ENCODE measurements at places on chromosomes 6 and 20.

GRCh38 chr6:133312006-133312405 is 70.8 kb downstream of the EYA4 start:
- peak; percentile 30 for DNase-seq

DNA sequence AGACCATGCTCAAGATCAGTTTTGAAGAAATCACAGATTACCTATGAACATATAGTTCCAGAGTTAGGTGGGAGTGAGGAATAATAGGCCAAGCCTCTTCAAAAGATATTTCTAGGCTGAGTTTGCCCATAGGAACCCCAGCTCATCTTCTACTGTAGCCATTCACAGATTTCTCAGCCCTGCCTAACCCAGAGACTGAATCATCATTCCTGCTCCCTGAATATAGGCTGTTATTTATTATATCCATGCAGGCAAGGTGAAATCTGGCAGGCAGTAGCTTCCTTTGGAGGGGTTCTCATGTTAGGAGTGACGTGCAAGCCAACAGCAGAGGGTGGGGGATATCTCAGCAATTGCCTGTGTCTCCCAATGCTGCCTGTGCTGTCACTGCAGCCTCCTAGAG is 25.6 kb upstream of the ADGRF4 start:
- no peak for DNase-seq

- DNase-seq: no peak
Observed at GRCh38 chr6:82691997-82692396, 328.4 kb downstream of the TPBG start.

DNA sequence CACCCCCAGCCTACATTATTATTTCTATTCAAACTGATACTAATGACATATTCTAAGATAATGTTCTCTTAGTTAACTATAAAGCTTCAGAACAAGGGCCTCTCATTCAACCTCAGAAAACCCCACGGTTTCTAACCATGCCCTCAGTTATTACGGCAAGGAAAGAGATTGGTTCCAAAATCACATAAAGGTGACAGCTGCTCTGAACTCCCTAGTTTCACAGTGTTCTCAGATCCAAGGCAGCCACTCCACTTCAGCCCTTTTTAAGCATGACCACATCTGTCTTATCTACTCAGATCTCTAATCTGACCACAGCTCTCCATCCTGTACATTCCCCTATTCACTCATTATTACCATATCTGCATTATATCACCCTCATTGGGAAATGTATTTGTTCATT is 98.8 kb upstream of the CEP85L start:
- DNase-seq: no peak

GRCh38 chr20:64223526-64224067 is 32.0 kb upstream of the PCMTD2 start:
- DNase-seq: peak; percentile 92

DNA sequence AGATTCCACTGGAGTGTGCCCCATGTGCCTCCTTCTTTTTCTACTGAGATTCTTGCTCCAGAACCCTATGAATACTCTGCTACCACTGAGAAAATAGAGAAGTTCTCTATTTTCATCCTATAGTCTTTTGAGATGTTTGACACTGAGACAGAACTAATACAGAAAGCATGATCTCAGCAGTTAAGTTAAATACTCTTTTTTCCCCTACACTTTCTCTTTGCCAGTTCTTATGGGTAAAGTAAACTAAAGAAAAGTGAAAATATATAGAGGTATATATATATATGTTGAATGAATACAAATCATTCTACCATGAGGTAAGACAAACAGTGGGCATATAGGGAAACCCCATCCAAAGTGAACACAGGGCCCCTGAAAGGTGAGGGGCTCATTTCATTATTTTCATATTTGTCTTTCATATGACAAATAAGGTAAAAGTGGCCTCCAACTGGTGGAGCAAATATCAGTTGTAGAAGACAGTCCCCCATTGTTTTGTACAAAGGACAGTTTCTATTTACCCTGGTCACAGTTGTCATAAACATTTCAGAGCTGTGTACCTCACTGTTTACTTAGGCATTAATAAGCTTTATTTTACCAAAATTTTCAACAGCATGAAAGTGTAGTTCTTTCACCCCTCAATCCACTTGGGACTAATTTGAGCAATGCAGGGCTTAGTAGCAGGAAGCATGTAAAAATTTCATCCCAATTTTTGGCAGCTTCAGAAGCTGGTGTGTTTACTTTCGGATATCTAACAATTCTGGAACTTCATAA is 188.3 kb upstream of the MARCKS start:
- no peak for DNase-seq

Measured in GM23338 (cell line).